ENCODE measurements at places on chromosomes 13 and 19.

GRCh38 chr19:8545743-8546142 lies 31.5 kb downstream of the MYO1F start:
- DNase-seq = no peak

DNA sequence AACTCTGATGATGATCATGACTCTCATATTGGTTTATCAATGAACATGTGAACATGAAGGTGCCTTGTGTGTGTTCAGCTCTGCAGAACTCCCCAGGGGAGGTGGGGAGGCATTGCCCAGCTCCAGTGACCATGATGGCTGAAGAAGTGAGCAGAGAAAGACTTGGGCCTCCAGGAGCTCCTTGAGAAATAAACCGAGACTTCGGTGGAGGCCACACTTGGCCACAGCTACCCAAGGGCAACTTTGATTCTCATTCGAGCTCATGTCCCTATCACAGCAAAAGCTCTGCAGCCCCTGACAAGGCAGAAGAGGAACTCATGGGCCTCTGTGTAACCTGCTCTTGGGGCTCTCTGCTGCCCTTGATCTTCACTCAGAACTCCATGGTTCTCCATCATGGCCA lies 44.1 kb upstream of the ZNF536 start:
- DNase-seq = no peak

DNA sequence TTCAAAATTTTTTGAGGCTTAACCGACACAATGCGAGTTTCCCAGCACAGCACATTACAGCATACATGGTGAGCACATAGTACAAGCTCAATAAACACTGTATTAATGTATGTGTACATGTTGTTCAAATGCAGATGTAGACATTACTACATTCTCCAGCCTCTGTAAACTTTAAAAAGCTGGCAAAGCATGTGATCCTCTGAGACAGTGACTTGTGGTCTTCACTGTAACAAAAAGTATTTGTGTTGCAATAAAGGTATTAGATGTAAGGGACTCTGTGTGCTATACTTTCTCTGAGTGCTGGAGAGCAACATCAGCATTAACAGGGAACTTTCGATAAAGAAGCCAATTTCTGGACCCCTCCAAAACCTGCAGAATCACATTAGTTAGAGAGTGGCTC lies 46.4 kb upstream of the ZNF254 start:
- DNase-seq = no peak

DNA sequence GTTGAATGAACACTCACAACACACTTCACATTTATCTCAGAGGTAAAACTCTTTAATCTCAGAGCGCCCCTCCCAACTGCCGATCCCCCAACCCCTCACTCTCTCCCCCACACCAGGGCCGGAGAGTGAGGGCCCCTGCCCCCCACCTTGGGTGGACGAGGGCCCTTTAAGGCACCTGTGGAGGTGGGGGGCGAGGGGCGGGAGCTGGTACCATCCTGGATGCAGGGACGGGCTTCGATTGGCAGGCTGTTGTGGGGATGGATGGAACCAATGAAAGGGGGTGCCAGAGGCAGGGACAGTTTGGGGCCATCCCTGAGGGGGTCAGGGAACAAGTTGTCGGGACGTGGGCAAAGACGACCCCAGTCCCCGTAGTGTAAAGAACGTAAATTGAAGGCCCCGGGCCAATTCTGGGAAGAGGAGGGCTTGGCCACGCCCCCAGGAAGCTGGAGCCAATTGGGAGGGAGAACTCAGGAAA lies 1.7 kb upstream of the PNKP start:
- DNase-seq = no peak

- DNase-seq = no peak
Observed at GRCh38 chr19:37413313-37414084, 42.6 kb downstream of the ZNF527 start.

GRCh38 chr19:12647490-12648071 lies 19.0 kb downstream of the MAN2B1 start:
- peak; percentile 27 for DNase-seq

GRCh38 chr13:38073931-38074330 lies 204.4 kb upstream of the TRPC4 start:
- DNase-seq = peak; percentile 29

DNA sequence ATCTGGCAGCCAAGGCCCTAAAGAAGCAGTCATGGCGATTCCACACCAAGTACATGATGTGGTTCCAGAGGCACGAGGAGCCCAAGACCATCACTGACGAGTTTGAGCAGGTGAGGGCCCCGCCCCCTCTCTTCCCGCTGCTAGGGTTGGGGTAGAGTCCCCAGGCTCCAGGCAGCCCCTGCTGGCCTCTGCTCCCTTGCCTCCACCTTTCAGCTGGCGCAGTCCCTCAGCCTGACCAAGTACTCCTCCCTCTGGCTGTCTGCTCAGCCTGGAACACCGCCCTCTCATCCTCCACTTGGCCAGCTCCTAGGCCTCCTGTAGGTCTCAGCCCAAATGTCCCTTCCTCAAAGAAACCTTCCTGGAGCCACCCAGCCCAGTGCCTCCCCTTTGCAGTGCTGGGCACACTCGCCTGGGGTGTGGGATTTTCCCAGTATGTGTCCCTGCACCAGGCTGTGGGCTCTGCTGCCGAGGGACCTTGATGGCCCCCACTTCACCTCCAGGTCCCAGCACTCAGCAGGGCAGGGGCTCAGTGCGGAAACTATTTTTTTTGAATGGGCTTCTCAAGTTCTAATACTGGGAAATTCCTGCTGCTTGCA lies 5.7 kb downstream of the LENG1 start:
- DNase-seq = no peak

DNA sequence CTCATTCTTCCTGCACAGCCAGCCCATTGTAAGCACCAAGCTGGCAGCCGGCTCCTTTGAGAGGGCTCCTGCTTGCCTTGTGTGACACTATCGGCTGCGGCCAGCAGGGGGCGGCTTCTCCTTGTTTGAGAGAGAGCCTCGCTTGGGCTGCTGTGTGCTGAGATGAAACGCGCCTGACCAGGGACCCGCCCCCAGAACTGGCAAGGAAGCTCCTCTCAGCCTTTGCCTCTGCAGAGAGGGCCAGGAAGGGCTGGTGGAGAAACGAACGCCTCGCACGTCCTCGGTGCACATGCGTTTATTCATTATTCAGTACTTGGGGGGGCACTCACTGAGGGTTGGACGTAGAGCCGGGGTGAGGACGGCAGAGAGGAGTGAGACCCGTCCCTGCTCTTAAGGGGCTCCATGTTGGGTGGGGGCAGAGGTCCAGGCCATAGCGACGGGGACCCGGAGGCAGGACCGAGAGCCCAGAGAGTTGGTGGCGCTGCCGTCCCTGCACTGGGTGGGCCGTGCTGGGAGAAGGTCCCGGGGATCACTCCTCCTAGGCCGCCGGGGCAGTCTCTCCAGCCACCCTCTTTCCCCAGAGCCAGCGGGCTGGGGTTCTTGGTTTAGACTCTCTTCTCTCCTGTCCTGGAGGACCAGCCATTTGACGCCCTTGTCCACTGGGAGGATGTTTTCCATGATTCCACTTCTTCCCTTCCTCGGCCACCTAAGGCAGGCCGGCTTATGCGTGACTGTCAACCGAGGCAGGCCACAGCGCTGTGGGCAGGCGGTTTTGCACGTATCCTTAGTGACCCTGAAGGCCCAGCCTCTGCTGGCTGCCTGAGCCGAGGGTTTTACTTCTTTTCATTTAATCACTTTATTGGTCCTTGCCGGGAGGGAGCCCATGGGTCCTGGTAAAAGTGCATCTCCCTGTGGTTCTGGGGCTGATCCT lies 174.5 kb downstream of the KATNAL1 start:
- peak; percentile 91 for DNase-seq

DNA sequence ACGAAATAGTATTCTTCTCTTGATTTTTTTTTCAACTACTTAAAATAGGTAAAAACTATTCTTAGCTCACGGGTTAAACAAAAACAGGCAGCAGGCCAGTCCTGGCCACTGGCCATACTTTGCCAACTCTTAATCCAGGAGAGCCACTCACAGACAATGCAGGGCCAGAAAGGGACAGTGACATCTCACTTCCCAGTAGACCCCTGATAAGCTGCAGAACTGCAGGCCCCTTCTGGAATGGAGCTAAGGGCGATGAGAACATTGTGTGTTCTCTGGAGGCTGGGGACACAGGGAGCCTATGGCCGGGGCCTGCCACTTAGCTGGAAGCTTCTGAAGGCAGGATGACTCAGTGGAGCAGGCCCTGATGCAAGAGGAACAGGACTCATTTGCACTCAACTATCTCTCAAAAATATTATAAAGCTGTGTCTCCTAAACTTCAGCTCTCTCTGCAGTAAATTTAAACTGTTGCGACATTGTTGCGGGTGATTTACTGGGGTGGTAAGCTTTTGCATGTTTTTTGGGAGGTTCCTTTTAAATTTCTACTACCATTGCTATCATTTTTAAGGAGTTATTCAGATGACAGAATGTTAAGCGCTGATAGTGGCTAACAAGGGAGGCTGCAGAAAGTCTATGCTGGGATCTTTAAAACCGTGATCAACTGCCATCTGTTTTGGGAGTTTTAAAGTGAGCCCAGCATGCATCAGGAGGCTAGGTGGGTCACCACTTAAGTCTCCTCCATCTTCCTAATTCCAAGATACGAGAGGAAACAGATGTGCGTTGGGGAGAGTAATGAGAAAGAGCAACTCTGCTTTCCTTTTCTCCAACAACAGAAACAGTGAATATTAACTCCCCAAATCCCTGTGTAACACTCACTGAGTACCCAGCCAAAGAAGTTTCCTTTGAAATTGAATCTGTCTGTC lies 33.2 kb upstream of the KATNAL1 start:
- DNase-seq = peak; percentile 95

GRCh38 chr19:1417145-1417544 lies 9.8 kb downstream of the DAZAP1 start:
- DNase-seq = peak; percentile 63

- no peak for DNase-seq
Observed at GRCh38 chr19:33311326-33311682, 9.0 kb upstream of the CEBPA start.

GRCh38 chr13:22549126-22549525 lies 631.7 kb upstream of the SGCG start:
- DNase-seq = no peak

DNA sequence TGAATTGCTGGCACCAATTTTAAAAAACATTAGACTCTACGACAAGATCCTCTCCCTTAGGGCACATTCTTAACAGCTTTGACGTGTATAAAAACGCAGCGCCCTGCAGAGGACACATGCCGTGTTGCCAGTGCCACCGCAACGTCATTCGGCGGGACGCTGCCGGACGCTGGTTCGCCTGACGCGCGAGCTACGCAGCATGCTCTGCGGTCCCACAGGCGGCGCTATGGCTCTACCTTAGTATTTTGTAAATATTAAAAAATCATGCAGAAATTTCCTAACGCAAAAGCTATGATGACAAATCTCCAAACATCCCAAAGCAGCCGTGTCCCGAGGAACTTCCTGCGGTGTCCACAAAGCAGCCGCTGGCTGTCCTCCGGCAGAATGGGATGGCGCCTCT lies 4.2 kb upstream of the ADPRHL1 start:
- no peak for DNase-seq

DNA sequence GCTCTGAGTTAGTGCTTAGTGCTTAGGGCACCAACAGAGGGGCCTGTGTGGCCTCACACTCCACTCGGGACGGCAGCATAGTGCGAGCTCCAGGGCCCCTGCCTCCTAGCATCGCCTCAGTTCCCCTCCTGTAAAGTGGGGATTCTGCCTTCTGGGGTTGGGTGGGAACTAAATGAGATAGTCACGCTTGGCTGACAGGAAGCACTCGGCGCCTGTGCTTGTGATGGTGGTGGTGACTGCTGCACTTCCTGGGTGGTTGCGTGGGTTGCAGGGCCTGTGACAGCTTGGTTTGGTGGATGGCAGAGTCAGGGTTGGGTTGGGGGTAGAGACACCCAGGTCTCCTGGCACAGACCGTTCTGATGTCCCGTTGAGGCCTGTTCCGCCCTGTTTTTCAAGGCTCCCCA lies 7.7 kb downstream of the PLEKHF1 start:
- DNase-seq = no peak

GRCh38 chr19:751501-752341 lies 809 bp downstream of the MISP start:
- DNase-seq = peak; percentile 85

GRCh38 chr19:2336528-2337328 lies 8.2 kb downstream of the SPPL2B start:
- no peak for DNase-seq

DNA sequence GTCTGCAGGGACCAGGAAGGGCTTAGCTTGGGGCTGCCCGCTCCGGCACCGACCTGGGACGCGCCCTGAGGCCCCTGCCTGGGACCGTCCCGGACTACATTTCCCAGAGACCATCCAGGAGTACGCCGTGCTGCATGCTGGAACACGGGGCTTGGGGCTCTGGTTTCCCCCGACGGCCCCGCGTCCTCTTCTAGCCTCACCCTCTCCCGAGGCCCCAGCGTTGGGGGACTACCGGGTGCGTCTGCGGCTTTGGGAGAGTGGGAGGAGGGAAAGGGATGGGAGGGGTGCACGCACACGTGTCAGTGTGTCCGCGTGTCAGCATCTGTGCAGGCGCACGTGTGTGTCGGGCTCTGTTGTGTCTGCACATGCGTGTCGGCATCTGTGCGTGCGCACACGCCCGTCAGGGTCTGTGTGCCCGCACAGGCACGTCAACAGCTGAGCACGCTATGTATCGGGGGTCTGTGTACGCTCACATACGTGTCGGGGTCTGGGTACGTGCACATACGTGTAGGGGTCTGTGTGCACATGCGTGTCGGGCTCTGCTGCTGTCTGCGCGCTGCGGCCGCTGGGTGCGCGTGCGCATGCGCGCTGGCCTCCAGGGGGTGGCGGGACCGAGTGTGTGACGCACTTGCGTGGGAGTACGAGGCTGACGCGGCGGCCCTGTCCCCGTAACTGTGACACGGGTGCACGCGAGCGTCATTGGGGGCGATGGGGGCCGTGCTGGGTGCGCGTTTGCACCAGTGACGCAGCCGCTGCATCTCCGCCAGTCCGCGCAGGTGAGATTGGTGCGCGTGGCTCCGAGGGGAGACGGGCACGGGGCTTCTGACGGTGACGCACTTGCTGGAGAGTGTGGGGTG lies at the start of gene ZNF331:
TSS of gene ZNF331 (plus strand) at position 625 of the 857 bp plus-strand sequence. CDS start 31,232 bp downstream, outside the sequence.
- DNase-seq = peak; percentile 74

GRCh38 chr13:39414339-39414738 lies 188.7 kb downstream of the LHFPL6 start:
- no peak for DNase-seq

- DNase-seq = no peak
Observed at GRCh38 chr19:50224986-50225747, 21.7 kb downstream of the MYH14 start.

DNA sequence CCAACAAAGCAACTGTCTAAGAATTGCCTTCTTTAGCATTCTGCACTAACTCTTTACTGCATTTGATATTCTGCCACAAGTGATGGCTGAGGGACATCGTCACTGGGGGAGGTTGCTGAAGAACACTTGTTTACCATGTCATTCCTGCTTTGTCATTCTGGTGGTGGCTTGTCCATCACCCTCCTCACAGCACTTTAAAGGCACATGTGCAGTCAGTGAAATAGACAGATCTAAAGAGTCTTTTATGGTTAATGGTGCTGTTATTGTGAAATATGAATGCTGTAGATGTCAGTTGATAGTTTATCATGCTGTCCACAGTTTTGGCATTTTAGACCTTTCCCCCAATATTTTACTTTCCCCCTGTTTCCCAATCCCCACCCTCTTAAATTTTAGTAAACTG lies 120.9 kb upstream of the TSC22D1 start:
- DNase-seq = no peak
